ENCODE measurements at places on chromosomes 11 and 22. TPM values are rescaled to one million over a fixed set of nuclear protein-coding genes. Genes with fewer than 3 reads are reported as not detected.
A peak's percentile ranks its signal among the peaks of the same experiment; 100 is the strongest.

DNA sequence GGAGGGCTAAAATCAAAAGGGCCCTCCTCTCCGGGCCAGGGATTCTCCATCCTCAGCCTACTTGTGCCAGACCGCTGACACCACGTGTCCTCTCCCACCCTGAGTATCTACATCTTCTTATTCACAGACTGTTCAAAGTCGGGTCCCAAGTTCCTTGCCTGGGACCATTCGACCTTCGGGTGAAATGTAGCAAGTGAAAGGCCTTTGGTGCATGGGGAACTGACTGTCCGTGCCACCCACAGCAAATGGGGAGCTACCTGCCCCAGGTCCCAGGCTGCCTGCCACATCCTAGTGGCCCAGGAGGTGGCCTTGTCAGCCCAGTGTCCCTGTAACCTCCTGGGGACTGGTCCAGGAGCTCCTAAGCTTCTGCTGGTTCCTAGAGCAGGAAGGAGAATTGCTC, 67.3 kb downstream of the RTL6 start:
- no peak for DNase-seq

DNA sequence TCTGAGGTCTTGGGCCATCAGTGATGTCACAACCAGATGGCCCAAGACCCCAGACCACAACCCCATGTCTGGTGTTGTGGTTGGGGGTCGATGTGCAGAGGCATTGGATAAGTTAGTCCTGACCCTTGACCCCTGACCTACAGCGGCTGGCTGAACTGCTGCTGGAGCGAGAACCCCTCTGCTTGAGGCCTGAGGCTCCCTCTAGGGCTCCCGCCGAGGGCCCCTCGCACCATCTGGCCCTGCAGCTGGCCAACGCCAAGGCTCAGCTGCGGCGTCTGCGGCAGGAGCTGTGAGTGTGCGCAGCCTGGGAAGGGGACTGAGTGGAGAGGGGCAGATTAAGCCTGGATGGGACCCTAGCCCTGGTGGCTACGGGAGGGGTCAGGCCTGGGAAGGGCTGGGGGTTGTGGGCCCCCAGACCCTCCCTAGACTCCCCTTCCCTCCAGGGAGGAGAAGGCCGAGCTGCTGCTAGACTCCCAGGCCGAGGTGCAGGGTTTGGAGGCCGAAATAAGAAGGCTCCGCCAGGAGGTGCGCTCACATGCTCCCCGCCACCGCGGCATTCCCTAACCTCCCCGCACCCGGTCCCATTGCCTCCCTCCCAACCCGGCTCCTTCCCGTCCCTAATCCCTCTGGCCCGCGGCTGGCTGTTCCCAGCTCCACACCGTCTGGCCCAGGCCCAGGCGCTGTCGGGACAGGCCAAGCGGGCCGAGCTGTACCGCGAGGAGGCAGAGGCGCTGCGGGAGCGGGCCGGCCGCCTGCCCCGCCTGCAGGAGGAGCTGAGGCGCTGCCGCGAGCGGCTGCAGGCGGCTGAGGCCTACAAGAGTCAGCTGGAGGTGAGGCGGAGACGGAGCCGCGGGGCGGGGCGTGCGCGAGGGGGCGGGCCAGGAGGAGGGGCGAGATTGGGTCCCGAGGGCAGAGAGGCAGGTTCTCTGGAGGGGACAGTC, 2.1 kb downstream of the CCDC88B start:
- peak; percentile 86 for DNase-seq

- no peak for DNase-seq
Measured at GRCh38 chr11:55697817-55698216, 35.8 kb downstream of the OR4C6 start.

Gene APOL4
- 0.02 TPM for polyA plus RNA-seq

Gene CCDC116
- 0.08 TPM for polyA plus RNA-seq
